Breast epithelium (tissue), 4 donors: ENCODE measurements at places on chromosomes 2 and 18.

DNA sequence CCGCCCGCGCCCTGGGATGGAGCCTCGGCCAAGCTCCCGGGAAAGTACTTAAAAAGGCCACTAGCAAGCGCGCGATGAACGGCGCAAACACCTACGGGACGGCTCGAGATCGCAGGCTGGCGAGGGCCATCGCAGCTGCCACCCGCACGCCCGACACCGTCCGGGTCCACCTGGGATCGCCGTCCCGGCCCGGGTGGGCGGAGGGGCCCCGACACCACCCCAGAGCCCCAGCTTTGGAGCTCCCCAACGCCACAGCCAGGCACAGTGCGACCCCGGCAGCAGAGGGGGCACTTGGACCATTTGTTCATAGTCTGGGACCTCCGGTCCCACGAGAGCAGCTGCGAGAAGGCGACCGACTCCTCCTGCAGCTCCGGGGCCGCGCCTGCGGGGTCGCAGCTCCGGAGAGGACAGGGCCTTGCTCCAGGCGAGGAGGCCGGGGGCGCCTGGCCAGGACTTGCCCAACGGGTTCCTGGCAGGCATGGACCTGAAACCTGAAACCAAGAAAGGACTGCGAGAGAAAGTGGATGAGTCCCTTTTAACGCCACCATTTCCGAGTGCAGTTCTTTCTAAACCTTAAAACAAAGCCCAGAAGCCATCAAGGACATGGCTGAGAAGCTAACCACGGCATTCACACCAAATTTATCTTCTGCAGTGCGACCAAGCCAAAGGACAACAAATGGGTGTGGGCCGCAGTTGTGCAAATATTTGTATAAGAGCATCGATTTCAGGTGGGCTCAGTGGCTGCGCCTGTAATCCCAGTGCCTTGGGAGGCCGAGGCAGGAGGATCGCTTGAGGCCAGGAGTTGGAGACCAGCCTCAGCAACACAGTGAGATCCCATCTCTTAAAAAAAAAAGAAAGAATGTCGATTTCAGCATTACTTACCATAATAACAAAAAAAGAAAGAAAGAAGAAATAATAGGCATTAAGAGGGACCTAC, 54.0 kb upstream of the IMP4 start:
- no peak overlapping the region for H3K27ac ChIP-seq
- no peaks in the 10 kb centered on the region for H3K4me1 ChIP-seq
- no peak for DNase-seq
- no peak overlapping the region for H3K4me3 ChIP-seq
- no peaks in the 10 kb centered on the region for H3K36me3 ChIP-seq

GRCh38 chr2:53813151-53813550, 26.3 kb downstream of the ERLEC1 start:
- H3K4me3 ChIP-seq: no peak overlapping the region
- no peaks in the 10 kb centered on the region for H3K27me3 ChIP-seq
- H3K36me3 ChIP-seq: peaks cover 12% of the 10 kb centered on the region
- no peaks in the 10 kb centered on the region for H3K4me1 ChIP-seq
- H3K27ac ChIP-seq: no peak overlapping the region

GRCh38 chr18:43574974-43575373, 297.7 kb upstream of the SYT4 start:
- no peaks in the 10 kb centered on the region for H3K36me3 ChIP-seq
- no peaks in the 10 kb centered on the region for H3K27me3 ChIP-seq
- no peaks in the 10 kb centered on the region for H3K4me1 ChIP-seq

DNA sequence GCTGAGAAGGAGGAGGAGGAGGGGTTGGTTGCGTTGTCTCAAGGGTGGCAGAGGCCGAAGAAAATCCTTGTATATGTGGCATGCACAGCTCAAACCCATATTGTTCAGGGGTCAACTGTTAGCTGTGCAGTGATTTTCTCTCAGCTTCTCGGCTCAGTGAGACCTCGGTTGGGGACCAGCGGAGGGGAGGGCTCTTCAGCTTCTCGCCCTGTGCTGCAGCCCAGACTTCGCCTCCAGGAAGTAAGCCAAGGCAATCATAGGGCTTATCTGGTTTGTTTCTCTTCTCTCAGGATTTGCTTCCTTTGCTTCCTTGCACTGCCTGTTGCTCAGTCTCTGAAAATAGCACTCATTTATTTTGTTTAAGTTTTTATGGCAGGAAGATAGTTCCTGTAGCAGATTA, 85.5 kb downstream of the SOWAHC start:
- no peak for DNase-seq
- no peaks in the 10 kb centered on the region for H3K36me3 ChIP-seq
- H3K4me3 ChIP-seq: no peak overlapping the region
- no peaks in the 10 kb centered on the region for H3K27me3 ChIP-seq

GRCh38 chr2:44638649-44639048, 276.9 kb downstream of the CAMKMT start:
- no peak for DNase-seq
- no peak overlapping the region for H3K4me3 ChIP-seq
- H3K27me3 ChIP-seq: no peaks in the 10 kb centered on the region
- H3K27ac ChIP-seq: no peak overlapping the region

DNA sequence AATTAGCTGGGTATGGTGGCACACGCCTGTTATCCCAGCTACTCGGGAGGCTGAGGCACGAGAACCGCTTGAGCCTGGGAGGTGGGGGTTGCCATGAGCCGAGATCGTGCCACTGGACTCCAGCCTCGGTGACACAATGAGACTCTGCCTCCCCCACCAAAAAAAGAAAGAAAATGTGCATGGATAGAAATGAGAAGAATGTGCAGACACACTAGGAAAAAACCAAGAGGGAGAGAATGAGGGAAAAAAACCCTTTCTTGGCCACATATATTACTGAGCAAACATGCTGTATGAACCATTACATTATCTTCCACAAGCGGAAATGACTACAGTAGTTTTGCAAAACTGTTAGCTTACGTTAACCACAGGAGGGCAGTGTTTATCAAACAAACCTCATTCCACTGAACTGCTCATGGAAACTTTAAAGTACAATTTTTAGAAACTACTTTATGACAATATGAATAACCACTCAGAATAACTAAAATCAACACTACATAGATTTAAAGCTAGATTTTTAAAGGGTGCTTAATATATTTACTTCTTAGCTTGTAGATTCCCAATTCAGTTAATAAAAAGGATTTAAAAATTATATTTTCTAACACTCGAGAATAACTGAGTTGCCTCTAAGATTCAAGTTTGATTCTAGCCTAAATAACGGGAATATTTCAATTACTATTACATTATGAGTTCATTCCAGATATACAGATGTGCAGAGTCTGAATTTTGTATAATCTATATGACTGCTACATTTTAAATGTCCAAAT, 26.4 kb downstream of the ASXL2 start:
- H3K4me1 ChIP-seq: no peaks in the 10 kb centered on the region
- no peak overlapping the region for H3K27ac ChIP-seq
- no peaks in the 10 kb centered on the region for H3K36me3 ChIP-seq
- no peak overlapping the region for H3K4me3 ChIP-seq
- no peaks in the 10 kb centered on the region for H3K27me3 ChIP-seq
